ENCODE measurements at places on chromosomes 7 and 10. TPM values are rescaled to one million over a fixed set of nuclear protein-coding genes. Genes with fewer than 3 reads are reported as not detected.

DNA sequence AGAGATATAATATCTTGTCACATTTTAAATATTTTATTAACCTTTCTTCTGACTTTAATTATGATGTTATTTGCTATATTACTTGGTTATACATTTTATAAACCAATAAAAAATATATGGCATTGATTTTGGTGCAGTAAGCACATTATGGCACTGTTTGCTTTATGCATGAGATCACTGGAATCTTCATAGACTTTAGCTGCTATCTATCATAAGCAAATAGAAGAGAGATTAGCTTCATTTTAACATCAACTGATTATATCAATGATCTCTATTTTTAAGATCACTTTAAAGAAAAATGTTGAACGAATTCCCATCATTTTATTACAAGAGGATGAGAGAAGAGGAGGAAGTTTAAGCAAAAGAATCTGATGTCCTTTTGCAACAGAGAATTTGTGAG is 58.6 kb upstream of the CDK1 start:
- no peaks in the 10 kb centered on the region for H3K27me3 ChIP-seq
- no peak for DNase-seq
- H3K4me3 ChIP-seq = no peak overlapping the region
- peaks cover 4% of the 10 kb centered on the region for H3K36me3 ChIP-seq
- H3K27ac ChIP-seq = no peak overlapping the region

DNA sequence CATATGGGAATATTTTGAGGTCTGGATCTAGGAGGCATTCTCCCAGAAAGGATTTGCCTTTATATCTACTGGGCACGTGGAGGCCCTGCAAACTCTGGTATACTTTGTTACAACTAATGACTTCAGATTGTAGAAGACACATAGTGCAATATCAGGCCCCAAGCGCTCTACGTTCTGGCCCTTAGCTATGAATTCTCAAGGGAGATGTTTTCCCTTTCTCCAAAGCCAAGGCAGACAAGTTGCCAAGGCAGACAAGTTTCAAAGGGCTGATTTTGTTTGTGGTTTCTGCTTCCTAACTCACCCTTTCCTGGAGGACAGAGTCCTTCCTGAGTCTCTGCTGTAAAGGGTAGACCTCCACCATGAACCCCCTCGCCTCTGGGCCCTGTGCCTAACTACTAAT is 99.4 kb upstream of the CTTNBP2 start:
- H3K4me1 ChIP-seq = no peaks in the 10 kb centered on the region
- DNase-seq = no peak
- H3K27ac ChIP-seq = peak overlapping the region; percentile 64
- no peaks in the 10 kb centered on the region for H3K36me3 ChIP-seq
- H3K4me3 ChIP-seq = no peak overlapping the region

GRCh38 chr10:125691160-125691981 is 8.4 kb upstream of the TEX36 start:
- no peak for DNase-seq
- no peak overlapping the region for H3K4me3 ChIP-seq
- H3K4me1 ChIP-seq = peaks cover 10% of the 10 kb centered on the region
- H3K27ac ChIP-seq = peak overlapping the region; percentile 59
- no peaks in the 10 kb centered on the region for H3K36me3 ChIP-seq
- no peaks in the 10 kb centered on the region for H3K27me3 ChIP-seq

DNA sequence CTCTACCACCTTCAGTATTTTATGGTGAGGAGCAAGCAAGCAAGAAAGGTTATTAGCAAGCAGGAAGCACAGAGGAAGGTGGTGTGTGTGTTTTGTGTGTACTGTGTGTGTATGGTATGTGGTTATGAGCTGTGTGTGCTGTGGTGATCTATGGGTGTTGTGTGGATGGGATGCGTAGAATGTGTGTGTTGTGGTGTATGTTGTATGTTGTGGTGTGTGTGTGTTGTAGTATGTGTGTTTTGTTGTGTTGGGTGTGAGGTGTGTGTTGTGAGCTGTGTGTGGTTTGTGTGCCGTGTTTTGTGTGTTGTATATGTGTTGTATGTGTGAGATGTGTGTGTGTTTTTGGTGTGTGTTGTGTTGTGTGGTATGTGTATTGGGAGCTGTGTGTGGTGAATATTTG is 16.8 kb upstream of the IGFBP3 start:
- no peak overlapping the region for H3K27ac ChIP-seq
- DNase-seq = no peak
- H3K4me1 ChIP-seq = peaks cover 4% of the 10 kb centered on the region
- H3K4me3 ChIP-seq = no peak overlapping the region
- H3K27me3 ChIP-seq = peaks cover 12% of the 10 kb centered on the region

GRCh38 chr10:48251525-48252353 is 22.8 kb downstream of the FRMPD2 start:
- H3K27me3 ChIP-seq = peaks cover 6% of the 10 kb centered on the region
- H3K4me3 ChIP-seq = no peak overlapping the region
- peaks cover 19% of the 10 kb centered on the region for H3K4me1 ChIP-seq
- H3K36me3 ChIP-seq = no peaks in the 10 kb centered on the region

DNA sequence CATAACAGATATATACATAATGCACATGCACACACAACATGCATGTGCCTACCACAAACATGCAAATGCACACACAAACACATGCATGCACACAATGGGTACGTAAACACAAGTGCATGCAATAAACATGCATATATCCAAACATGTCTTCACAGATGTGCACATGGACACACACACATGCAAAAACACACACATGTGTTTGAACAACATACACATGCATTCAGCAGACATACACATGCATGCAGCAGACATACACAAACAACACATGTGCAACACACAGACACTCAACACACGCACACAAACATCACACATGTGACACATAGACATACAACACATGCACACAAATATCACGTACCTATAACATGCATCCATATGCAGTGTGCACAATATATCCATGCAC is 74.2 kb downstream of the KLF6 start:
- no peak for DNase-seq
- H3K27ac ChIP-seq = no peak overlapping the region
- peaks cover 17% of the 10 kb centered on the region for H3K4me1 ChIP-seq
- H3K27me3 ChIP-seq = peaks cover 4% of the 10 kb centered on the region
- H3K4me3 ChIP-seq = no peak overlapping the region

DNA sequence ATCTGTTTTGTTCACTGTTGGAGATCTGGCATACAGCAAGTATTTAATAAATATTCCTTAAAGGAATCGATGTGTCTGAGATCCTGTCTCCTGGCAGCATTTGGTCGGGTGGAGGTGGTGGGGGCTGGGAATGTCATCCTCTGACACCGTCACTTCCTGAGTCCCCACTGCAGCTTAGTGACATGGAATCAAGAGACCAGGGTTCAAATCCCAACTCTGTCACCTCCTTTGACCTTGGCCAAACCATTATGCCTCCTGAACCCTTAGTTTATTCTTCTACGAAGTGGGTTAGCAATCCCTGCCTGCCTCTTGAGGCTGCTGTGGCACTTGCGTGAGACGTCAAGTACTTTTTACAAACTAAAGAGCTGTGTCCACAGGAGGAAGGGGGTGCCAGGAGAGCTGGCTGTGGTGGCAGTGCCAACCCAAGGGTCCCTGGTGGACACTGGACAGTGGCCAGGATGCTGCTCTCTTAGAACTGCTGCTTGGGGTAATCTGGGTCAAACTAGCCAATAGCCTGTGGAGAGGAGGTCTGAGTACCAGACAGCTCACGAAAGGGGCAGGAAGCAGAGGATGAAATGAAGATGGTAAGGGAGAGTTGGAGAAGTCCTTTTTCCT is 8.0 kb upstream of the ZMIZ1 start:
- H3K36me3 ChIP-seq = no peaks in the 10 kb centered on the region
- H3K27me3 ChIP-seq = peaks cover 4% of the 10 kb centered on the region
- DNase-seq = no peak
- H3K4me1 ChIP-seq = peaks cover 48% of the 10 kb centered on the region

DNA sequence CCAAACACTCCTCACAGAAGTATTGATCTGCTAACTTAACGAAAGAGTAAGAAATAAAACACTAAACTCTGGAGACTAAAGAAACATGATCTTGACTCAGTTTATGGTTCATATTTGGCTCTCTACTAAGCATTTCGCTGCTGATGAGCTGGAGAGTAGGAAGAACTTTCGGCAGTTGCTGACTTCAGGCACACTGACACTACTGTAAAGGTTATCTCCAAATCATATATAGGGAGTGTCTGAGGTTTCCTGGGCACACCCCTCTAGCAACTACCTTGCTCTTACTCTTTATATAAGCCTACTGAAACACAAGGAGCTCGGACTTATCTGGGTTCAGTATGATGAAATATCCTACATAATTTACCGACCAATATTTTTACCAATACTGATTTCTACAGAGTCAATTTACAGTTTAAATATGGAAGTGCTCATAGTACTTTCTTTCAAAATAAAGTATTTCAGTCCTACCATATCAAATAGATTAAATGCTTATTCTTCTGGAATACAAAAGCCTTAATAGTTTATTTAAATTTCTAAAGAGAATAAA is 39.5 kb downstream of the ERCC6 start:
- H3K27me3 ChIP-seq = no peaks in the 10 kb centered on the region
- H3K4me1 ChIP-seq = peaks cover 3% of the 10 kb centered on the region
- peaks cover 8% of the 10 kb centered on the region for H3K36me3 ChIP-seq
- H3K27ac ChIP-seq = no peak overlapping the region
- H3K4me3 ChIP-seq = no peak overlapping the region

- H3K4me3 ChIP-seq = no peak overlapping the region
- H3K27me3 ChIP-seq = peaks cover 15% of the 10 kb centered on the region
Measured at GRCh38 chr7:2681929-2682799, 5.8 kb upstream of the AMZ1 start.

DNA sequence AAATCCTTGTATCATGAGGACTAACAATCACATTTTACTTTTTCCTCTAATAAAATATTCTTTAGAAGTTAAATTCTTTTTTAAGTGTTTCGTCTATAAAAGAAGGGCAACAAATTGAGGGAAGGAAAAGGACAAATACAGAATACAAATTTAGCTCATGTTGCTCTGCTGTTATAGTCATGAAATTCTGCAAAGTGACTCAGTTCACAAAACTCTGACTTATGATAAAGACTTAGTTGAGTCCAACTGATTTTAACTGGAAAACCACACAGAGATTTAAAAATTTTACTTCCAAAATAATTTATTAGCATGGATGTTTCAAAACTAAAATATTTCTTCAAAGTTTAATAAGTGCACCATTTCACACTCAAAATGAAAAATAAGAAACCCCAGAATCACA is 75.0 kb upstream of the GPR22 start:
- H3K4me1 ChIP-seq = peaks cover 24% of the 10 kb centered on the region
- H3K4me3 ChIP-seq = no peak overlapping the region
- no peak overlapping the region for H3K27ac ChIP-seq
- peaks cover 8% of the 10 kb centered on the region for H3K36me3 ChIP-seq
- no peak for DNase-seq

PKD2L1 gene
- total RNA-seq = 0.38 TPM

GRID2IP gene
- 2.5 TPM for total RNA-seq

TBRG4 gene
- total RNA-seq = 73.1 TPM

Data from progenitor cell of endocrine pancreas (in vitro differentiated cells).